ENCODE measurements at places on chromosomes 16 and 17.

GRCh38 chr17:65529040-65529633, 32.3 kb downstream of the AXIN2 start:
- no peak for DNase-seq

GRCh38 chr16:68645494-68646388, 631 bp downstream of the CDH3 start:
- DNase-seq: no peak

DNA sequence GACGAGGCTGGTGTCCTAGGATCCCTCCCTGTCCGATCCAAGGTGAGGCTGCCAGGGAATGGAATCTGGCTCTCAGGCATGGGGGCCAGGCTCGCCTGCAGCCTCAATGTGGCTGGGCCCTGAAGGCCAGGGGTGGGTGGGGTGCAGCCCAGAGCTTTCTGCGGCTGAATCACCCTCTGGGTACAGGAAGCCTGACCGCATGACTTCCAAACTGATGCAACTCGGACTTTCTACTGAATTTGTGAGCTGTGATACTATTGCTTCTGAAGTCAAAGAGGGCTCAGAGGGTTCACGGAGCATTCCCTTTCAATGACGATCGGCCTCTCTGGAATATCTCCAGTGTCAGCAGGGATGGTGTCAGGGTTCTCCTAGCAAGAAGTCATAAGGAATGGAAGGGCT, 123.7 kb downstream of the METRNL start:
- no peak for DNase-seq

DNA sequence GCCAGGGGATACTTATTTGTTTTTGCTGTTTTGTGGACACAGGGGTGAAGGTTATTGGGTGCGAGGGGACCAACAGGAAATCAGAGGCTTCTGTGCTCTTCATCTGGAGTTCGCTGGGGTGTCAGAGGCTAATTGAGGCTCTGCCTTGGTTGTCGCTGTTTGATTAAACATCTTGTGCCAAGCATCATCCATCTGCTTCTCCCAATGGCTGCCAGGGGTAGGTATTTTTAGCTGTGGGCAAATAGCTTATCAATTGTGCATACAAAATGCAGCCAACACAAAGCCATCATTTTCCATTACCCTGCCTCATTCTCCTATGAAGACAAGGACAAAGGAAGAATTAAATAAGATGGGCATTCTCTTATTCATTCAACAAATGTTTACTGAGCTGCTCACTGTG, 27.8 kb downstream of the GPR139 start:
- DNase-seq: no peak

GRCh38 chr16:51276336-51276735, 125.3 kb upstream of the SALL1 start:
- DNase-seq: no peak

DNA sequence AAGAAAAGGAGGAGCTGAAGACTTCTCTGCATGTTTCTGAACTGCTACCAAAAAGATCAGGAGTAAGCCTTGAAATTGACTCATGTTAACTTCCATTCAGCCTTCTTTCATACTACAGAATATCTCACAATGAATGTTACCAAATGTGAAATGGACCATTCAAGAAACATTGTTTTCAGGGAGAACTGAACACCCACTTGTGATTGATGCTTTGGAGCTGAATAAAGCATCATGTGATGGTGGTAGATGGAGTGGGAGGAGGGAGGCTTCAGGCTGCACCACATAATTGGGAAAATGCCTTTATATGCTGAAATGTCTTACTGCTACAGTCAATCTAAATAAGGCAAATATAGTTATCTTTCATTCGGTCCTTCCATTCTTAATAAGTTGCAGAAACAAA, 127.8 kb downstream of the CDH8 start:
- DNase-seq: no peak

GRCh38 chr16:81077076-81077940, at the start of gene C16orf46:
Gene C16orf46, minus strand, starts transcription at chr16:81077238. Its CDS starts 13,283 bp downstream, at chr16:81063955.
- peak; percentile 92 for DNase-seq

GRCh38 chr16:8964462-8964861, 756 bp upstream of the USP7 start:
- no peak for DNase-seq

GRCh38 chr16:4529085-4530060, 9.2 kb downstream of the CDIP1 start:
- DNase-seq: no peak

DNA sequence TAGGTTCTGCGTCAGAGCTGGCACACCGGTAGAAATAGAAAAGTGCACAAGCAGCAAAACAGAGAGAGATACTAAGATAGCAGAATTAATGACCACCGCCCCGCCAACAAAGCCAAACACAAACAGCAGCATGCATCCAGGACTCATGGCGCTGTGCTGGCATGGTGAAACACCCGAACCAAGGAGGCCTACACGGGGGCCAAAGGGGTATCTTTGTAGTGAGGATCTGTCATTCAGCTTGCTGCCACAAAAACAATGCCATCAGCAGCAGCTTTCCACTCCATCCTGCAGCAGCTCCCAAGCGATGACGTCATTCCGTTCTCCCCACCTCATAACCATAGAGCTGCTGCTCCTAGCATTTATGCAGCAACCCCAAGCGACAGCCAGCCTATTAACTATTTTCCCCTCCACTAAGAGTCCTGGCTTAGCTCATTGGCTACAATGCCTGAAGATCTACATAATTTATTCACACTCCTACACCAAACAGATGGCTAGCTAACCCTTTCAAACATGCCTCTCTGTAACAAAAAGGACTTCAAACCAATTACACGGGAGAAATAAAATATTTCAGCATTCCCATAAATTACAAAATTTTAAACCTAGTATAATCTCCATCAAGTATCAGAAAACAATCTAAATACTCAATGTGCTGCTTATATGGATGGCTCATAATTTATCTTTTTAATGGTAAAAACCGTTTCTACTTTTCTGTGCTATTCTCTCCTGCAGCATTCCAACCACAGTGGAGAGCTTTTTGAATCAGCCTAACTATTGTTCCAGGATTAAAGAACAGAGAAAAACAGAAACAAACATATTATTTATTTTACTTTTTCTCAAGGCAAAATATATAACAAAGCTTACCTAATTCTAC, 73.9 kb downstream of the SPAG9 start:
- DNase-seq: no peak

DNA sequence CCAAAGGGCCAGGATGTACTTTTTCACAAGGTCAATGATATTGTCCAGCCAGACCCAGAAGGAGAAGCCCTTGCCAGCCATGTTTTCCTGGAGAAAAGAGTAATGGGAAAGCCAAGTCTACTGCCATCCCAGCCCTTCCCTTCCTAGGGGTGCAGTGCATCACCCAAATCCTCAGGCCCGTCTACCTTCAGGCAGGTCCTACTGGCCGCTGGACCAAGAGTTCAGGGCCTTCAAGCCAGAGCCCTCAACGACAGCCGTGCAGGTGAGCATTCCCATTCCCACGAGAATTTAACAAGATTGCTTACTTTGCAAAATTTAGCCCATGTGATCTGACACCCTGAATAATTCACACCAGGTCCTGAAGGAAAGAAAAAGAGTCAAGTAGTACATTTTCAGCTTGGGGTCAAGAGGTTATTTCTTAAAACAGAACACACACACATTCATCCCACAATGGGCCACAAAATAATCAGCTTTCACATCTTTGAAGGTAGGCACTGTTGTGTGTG, 35.0 kb downstream of the STAT5A start:
- no peak for DNase-seq

- no peak for DNase-seq
Observed at GRCh38 chr17:75272848-75273184, 1.8 kb upstream of the MIF4GD start.

- no peak for DNase-seq
Observed at GRCh38 chr16:29182501-29182900, 197.6 kb downstream of the LAT start.

Measured in effector CD8-positive, alpha-beta T cell (primary cell).